Stimulated activated CD4-positive, alpha-beta T cell treated with anti-CD3 and anti-CD28 coated beads, Interleukin-2, amount 100 ng/mL, for 48 hours (primary cell): ENCODE measurements at places on chromosomes 16 and 17.

- DNase-seq: peak; percentile 66
Measured at GRCh38 chr17:76515274-76515949, 14.2 kb upstream of the RHBDF2 start.

- DNase-seq: no peak
Measured at GRCh38 chr17:8192070-8192815, 2.3 kb upstream of the BORCS6 start.

- DNase-seq: no peak
Measured at GRCh38 chr16:23865853-23866252, 30.1 kb downstream of the PRKCB start.

DNA sequence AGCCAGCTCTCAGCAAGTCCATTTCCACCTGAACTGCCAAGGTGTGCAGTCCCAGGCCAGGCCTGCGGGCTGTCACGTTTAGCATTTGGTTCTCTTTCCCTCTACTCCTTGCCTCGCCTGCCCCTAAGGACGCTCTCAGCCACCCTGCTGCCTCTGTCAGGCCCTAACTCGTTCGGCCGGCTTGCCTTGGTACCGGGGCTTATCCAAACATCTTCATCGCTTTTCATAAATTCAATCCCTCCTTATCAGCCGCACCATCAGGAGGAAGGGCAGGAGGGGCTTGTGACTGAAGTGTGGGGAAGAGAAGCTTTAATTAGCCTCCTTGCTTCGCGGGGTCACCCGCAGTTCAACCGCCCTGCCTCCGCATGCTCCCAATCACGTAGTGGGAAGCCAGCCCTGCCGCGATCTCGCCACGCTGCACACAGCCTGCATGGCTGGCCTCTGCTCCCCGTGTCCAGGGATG lies 231.1 kb downstream of the SOX9 start:
- DNase-seq: no peak
